Central memory CD4-positive, alpha-beta T cell (primary cell): ENCODE measurements at places on chromosomes 1 and 21.

DNA sequence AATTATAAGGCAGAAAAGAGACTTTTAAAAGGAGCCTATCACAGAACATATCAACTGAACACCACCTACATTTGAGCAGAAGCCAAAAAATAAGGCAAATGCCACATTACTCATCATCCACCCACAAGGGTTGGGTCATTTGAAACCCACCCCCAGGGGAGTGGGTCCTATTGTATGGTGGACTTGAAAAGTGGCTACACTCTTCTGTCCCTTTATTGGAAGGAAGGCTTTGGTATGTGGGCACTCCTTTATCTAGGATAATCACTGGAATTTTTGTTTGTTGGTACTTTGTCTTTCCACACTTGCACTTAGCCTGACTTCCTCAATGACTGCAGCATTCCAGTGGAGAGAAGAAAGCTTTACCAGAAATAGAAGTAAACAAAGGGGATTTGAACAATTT is 157.2 kb upstream of the COL11A1 start:
- DNase-seq: no peak

- DNase-seq: no peak
Observed at GRCh38 chr1:165215676-165216075, 140.8 kb downstream of the LMX1A start.

GRCh38 chr1:245363461-245364200 is 208.8 kb downstream of the KIF26B start:
- no peak for DNase-seq

GRCh38 chr1:33966346-33967141 is 102.7 kb downstream of the HMGB4 start:
- DNase-seq: no peak

DNA sequence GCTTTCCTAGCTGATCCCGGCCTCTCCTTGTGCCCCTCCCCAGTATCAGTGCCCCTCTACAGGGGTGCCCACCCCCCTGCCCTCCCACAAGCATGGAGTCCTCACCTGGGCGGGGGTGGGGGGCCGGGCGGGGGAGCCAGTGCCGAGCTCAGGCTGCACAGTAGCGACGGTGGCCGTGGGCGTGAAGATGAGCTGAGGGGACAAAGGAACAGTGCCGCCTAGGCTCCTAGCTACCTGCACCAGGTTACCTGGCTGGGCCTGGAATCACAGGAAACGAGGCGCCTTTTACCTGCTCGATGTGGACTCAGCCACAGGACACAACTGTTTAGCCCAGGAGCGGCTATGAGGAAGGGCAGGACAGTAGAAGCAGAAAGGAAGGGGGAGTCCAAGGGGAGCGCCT is 47.5 kb upstream of the A3GALT2 start:
- DNase-seq: no peak

- no peak for DNase-seq
Observed at GRCh38 chr1:43039228-43040055, 80.8 kb upstream of the SLC2A1 start.

GRCh38 chr1:92876351-92876750 is 44.5 kb downstream of the RPL5 start:
- DNase-seq: no peak

- no peak for DNase-seq
Observed at GRCh38 chr1:61781151-61781550, 38.9 kb downstream of the PATJ start.

DNA sequence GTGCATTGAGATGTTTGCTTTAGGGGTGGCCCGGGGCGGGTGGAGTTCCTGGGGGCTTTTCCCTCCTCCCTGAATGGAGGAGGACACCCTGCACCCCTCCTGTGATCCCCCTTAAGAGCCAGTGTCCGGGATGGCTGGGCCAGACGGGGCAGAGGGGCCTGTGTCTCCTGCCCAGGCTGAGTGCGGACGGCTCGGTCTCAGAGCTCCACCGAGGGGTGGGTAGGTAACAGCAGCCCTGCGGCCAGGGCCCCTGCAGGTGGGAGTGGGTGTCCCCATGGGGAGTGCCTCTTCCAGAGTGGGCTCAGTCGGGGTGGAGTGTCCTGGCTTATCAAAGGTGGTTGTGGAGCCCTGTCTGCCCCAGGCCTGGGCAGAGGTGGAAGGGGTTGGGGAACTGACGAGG is 23.1 kb downstream of the TP73 start:
- no peak for DNase-seq

DNA sequence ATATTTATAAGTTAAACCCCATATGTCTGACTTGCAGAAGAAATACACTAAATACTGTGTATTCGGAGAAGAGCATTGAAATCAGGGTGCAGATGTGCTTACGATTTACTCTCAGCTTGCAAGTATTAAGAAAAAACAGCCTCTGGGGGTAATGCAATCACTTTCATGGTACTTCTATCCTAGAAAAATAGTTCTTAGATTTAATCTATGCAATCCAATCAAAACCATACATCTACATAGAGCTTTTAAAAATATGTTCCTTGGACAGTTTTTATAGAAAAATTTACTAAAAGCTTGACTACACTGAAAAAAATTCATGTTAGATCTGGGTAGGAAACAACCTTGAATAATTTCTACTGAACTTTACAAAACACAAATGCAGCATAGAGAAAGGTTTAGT is 890.3 kb upstream of the ADGRL2 start:
- no peak for DNase-seq

GRCh38 chr1:30353637-30354036 is 369.7 kb downstream of the MATN1 start:
- no peak for DNase-seq

- DNase-seq: no peak
Observed at GRCh38 chr1:5950994-5951785, 41.0 kb downstream of the NPHP4 start.

DNA sequence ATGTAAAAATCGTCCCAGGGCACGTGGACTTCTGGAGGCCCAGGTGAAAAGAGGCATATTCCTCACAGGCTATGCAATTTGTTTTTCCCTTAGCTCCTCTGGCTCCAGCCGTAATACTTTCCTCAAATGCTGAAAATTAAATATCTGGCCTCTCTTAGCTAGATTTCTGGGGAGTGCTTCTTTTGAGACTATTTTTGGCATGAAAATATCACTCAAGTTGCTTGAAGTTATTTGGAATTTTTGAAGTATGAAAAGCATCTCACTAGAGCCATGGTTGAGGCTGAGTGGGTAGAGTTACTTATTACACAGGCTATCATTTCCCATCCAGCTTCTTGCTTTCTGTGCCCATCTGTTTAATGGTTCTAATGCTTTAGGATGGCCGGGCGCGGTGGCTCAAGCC is 59.7 kb downstream of the MYOM3 start:
- DNase-seq: no peak

DNA sequence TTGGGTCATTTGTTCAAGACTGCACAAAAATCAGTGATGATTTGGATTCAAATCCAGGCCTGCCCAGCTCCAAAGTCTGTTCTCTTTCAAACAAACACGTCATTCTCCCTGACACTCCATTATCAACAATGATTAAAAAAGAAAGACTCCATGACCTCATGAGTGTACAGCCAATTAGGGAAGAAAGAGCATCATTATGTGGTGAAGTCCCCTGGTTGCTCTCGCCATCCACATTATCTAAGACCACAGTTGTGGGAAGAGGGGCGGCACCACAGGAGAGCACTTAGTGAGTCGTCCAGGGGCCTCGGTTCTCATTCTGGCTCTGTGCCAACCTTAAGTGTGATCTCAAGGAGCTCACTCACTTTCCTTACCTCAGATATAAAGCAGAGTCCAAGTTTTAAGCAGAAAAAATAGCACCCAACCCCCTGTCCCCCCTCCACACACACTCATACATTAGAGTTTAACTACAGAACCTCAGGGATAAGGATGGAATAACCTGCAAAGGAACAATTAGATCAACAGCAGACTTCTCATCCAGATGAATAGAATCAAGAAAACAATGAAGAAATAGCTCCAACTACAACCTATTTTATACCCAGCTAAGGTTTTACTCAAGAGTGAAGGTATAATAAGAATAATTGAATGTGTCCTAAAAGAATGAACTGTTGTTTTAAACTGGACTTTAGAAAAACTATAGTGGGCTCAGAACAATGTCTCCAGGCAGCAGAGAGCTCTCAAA is 47.8 kb downstream of the COL6A1 start:
- no peak for DNase-seq

- no peak for DNase-seq
Observed at GRCh38 chr1:47705517-47706130, 267.8 kb downstream of the FOXD2 start.

- no peak for DNase-seq
Observed at GRCh38 chr1:168386492-168386891, 105.8 kb downstream of the TBX19 start.

- no peak for DNase-seq
Observed at GRCh38 chr1:7717748-7718368, 53.2 kb upstream of the VAMP3 start.

- no peak for DNase-seq
Observed at GRCh38 chr1:110370827-110371226, 20.0 kb downstream of the SLC16A4 start.

DNA sequence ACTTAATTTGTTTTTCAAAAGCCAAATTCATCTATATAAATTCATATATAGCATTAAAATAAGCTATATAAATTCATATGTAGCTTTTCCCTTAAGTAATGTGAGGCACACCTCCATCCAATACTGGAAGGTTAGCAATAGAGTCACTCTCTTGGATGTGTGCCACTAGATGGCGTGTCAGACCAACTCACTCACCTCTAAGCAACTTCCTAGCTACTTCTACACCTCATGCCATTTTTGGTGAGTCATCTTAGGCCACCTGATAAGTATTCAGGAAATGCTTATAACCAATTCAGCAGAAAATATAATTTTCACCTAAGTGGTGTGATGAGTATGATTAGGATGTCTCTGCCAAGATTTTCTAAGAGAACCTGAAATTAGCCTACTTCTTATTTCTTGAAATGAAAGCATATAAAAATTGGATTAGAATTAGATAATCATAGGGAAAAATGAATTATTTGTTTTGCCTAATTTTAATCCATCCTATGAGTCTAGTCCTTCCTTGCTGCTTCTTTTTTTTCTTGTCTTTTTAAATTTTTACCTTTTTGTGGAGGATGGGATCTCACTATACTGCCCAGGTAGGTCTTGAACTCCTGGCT is 34.4 kb upstream of the TADA1 start:
- peak; percentile 75 for DNase-seq

DNA sequence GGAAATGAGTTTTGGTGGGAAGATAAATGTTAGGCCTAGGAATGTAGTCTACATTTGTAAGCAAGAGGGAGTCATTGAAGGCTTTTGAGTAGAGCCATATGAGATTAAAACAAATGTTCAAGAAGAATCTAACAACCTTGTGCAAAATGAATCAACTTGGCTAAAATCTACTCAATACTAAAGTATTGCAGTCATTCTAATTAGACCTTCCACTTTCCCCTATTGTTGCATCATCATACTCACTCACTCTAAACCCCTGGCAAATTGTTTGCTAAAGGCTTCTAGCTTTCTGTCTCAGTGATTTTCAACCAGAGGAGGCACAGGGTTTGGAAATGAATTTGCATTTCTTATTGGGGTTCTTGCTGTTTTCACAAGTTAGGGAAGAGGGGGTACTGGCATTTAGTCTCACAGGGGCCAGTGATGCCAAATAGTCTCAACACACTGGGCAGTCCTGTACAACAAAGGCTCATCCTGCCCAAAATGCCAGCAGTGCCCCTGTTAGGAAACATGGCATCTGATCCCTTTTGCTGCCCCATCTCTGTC is 85.3 kb downstream of the SEC16B start:
- DNase-seq: no peak

- DNase-seq: no peak
Observed at GRCh38 chr1:22709891-22710700, 543 bp upstream of the EPHB2 start.

DNA sequence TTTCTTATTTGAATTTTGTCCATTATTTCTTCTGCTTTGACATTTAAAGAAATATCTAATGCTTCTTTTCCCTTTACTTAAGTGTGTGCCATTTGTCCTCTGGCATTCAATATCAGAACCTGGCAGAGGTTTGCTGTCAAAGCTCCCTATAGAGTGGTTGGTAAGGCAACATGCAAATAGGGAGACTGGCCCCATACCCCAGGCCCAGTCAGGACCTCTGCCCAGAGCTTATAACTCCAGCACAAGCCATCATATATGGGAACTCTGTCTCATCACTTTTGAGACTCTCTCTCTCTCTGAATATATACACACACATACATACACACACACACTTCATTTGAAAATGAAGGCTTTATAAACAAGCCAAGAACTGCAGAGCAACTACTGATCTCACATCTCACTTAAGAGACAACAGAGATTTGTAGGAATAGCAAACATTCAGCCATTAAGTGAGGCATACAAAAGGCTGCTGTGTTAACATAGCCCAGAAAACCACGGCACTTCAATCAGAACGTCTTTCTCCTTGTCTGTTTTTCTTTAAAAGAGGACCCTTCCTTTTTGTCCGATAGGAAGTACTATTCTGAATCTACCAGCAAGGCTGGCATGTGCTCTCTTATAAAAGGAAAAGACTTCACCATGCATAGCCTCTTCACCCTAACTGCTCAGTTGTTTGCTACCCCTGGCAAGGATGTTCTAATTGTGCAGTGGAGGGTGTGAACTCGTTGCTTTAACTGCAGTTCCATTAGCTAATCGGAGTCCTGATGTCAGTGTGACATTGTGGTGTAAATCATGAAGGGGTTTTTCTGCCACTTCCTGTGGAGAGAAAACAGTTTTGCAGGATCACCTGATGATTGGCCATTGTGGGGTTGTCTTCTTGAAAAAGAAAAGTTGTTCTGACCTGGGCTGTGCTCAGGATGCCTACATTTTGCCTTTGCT is 101.7 kb downstream of the NR5A2 start:
- DNase-seq: peak; percentile 18

- no peak for DNase-seq
Observed at GRCh38 chr1:218939095-218939494, 234.6 kb upstream of the LYPLAL1 start.

DNA sequence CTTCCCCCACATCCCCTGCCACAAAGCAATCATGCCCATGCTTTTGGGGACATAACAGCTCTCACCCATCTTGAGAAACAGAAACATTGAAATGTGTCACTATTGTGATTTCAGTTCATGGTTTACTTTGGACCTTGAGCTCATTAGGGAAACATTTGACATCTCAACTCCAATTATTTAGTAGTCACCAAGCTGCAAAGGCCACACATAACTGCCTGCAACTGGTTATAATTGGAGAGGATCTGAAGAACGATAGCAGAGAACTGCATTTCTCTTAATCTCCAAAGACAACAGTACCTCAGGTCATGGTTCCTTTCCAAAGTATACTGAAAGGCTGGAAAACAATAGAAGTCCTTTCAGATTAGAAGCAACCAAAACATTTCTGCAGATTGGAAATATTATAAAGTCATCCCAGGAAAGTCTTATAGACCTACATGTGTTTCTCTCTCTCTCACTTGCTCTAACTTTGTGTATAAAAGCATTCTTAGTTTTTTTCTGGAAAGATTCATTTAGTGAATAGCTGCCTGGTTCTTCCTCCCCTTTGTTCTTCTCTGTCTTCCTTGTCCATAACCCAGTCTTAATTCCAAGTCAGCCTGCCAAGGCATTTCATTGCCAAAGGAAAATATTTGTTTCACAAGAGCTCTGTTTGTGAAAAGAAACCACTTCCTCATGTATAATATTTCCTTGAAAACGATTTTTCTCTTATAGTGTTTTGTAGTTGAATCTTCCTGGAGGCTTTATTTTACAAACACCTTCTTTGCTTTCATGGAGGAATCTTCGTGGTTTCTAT is 426.8 kb downstream of the ADGRL2 start:
- no peak for DNase-seq

GRCh38 chr1:110627764-110628163 is 21.6 kb upstream of the KCNA2 start:
- DNase-seq: no peak
